ENCODE measurements at places on chromosomes 5 and 9.

DNA sequence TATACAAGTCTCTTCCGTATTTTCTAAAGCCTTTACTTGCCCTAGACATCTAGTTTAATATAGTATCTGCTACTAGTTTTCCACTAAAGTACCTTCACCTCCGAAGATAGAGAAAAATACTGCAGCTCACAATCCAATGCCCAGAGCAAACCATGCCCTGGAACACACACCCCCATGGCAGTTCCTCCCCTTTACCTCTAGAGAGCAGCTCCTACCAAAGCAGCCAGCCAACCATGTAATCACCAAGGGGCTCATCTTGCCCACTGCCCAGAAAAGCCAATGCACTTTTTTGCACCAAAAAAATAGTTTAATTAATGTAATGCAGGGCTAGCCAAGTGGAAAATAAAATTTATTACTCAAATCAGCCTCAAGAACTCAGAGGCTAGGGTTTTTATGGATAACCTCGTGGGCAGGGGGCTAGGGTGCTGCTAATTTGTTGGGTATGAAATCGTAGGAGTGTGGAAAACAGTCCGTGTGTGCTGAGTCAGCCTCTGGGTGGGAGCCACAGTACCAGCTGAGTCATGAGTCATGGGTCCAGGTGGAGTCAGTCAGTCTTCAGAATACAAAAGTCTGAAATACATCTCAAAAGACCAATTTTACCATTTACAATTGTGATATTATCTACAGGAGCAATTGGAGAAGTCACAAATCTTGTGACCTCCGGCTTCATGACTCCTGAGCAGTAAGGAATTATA is 120.1 kb upstream of the ACO1 start:
- DNase-seq: no peak

DNA sequence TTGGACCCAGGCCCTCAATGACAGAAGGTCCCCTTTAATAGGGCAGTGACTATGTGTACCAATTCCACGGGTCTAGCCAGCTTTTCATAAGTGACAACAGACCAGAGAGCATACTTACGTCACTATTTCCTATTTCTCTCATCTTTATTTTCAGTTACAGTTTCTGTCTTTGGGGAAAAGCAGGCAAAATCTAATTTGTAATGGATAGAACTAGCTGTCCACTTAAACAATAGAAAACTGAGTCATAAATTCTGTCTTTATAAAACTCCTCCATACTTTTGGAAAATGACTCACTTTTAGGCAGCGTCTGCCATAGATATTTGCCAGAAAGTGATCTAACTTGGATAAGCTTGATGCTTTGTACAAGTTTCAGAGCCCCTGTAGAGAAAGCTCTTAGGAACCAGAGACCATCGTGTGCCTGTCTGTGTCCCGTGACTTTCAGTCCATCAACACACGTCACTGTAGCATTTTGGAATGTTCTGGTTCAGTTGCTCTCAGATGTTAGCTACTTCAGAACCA is 101.9 kb downstream of the F2RL2 start:
- DNase-seq: no peak

- DNase-seq: no peak
These were observed 146.1 kb downstream of the PBX3 start for GRCh38 chr9:125893277-125893676.

DNA sequence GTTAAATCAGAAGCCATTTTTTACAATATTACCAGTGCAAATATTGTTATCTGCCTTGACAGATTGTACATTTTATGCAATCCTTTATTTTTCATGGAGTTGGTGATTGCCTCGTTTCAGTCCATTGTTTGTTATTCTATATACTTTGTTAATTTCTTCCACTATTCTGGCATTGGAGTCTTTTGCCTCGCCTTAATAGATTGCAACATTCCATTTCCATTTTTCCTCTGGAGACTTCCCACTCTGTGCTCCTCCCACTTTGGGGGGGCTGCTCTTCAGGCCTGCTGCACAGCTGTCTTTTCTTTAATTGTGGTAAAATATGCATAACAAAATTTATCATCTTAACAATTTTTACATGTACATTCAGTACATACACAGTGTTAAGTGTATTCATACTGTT is 4.4 kb upstream of the DCAF10 start:
- DNase-seq: no peak

GRCh38 chr5:133243196-133243595 is 191.4 kb downstream of the HSPA4 start:
- no peak for DNase-seq

- no peak for DNase-seq
These were observed 52.4 kb upstream of the HMHB1 start for GRCh38 chr5:143759396-143760130.

DNA sequence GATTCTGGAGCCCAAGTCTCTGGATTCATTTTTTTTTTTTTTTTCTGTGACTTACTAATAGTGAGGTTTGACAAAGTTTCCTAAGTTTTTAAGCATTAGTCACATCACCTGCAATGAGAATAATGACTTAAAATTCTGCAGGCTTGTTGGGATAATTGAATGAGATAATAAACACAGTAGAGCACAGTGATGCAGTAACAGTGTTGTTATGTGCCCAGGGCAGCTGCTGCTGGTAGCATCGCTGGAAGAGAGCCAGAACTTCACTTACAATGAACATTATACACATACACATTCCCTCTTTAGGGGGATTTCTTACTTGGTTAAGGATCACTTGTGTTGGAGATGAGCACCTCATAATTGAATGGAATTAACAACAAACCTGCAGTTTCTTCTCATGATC is 78.9 kb downstream of the ALDH7A1 start:
- no peak for DNase-seq

DNA sequence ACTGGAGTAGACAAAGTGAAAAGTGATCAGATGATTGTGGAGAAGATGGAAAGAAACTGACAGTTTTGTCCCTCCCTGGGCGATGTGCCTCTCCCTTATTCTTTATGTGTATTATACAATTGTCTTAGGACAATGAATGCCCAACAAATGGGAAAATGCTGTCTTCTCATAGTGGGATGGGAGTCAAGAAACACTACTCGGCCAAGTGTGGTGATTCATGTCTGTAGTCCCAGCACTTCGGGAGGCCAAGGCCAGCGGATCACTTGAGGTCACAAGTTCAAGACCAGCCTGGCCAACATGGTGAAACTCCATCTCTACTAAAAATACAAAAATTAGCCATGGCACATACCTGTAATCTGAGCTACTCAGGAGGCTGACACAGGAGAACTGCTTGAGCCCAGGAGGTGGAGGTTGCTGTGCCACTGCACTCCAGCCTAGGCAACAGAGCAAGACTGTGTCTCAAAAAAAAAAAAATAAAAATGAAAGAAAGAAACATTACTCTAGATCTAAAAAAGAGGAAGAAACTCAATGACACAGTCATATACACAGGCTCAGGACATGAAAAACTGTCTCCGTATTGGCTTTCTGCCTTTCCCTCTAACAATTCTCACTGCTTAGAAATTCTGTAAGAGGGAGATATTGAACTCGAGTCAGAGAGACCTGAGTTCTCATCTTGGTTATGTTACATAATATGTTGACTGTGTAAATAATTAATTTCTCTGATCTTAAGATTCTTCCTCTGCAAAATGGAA is 67.9 kb upstream of the TARS1 start:
- no peak for DNase-seq

GRCh38 chr9:112601636-112602035 is 115.0 kb downstream of the KIAA1958 start:
- DNase-seq: no peak

- no peak for DNase-seq
These were observed 300.1 kb downstream of the ASTN2 start for GRCh38 chr9:117114768-117115167.

DNA sequence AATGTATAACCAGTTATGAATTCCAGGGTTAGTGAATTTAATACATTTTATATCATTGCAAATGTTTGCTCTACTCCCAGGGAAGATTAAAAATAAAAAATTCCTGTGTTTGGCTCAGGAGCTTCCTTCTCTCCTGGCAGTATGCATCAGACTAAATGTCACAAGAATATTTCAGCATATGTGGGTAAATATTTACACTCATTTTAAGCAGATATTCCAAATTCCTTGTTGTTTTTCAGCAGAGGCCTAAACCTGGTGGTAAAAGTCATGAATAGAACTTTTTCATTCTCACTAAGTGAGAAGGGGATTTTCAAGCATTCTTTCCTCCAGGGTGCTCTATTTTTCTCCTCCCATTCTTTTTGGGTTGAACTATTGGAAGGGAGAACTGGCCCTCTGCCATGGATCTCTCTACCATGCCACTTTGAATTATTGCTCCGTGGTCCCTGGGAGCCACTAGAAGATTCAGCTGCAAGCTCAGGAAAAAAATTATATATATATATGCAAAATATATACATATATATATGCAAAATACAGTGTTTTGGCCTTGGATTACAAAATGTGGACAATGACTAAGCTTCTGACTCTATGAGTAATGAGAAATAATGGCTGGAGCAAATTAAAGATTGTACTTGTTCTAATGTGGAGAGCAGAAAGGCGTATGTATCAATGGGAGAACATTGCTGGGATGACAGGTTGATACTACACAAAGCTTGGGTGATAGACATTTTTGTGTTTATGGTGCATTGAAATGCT is 180.6 kb upstream of the PAPPA start:
- DNase-seq: no peak

DNA sequence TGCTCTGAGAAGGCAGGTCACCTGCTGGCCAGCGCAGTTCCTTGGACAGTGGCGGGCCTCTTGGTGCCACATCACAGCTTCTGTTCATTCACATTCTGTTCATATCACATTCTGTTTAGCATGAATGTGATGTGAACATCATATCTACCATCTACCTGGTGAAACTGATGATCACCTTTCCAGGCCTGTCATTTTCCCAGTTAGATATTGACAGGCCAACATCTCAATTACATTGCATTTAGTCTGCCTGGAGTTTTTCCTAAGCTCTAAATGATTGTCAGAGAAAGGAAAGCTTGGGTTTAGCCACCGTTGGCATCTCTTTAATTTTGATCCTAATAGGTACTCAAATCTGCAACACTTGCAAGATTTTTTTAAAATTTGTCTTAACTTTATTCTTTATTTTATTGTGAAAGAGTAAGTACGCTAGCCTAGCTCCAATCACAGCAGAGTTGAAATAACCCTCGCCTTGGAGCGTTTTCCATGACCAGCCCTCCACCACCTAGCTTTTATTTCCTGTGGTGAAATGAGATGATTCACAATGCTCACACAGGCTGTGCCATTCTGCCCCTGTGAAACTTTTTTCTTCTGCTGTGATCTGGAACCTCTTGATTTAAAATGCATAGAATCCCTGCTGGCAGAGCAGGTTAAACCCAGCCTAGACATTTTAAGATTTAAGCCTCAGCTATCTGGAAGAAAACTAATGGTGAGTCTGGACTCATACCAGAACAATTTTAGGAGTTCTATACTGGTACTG is 225.0 kb downstream of the ESM1 start:
- no peak for DNase-seq
